ENCODE measurements at places on chromosomes 5 and 9. TPM values are rescaled to one million over a fixed set of nuclear protein-coding genes. Genes with fewer than 3 reads are reported as not detected.

GRCh38 chr5:52673495-52673894 lies 114.2 kb upstream of the ITGA1 start:
- DNase-seq, result no peak
- no peak overlapping the region for H3K4me3 ChIP-seq
- no peaks in the 10 kb centered on the region for H3K4me1 ChIP-seq
- no peak overlapping the region for H3K27ac ChIP-seq
- no peaks in the 10 kb centered on the region for H3K36me3 ChIP-seq
- no peaks in the 10 kb centered on the region for H3K27me3 ChIP-seq

DNA sequence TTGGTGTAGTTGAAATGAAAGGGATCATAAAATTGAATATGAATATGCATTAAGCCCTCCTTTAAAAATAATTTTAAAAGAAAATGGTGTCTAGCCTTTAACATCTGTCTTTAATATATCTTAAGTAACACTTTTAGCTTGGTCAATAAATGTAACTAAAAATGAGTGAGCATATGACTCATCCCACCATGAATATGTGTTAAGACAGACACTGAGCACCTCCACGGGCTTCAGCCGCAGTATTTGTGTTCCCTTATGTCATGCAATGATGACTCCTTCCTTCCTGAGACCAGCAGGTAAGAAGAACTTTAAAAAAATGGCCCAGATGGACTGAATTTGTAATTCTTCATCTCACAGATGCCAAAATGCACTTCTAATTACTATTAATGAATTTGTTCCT lies 563.2 kb downstream of the NR2F1-AS1 start:
- H3K4me1 ChIP-seq, result no peaks in the 10 kb centered on the region
- DNase-seq, result no peak
- no peak overlapping the region for H3K4me3 ChIP-seq

- no peak overlapping the region for H3K4me3 ChIP-seq
- H3K4me1 ChIP-seq, result no peaks in the 10 kb centered on the region
- H3K27ac ChIP-seq, result no peak overlapping the region
- no peak for DNase-seq
These were observed 14.9 kb upstream of the LRRC14B start for GRCh38 chr5:176296-176823.

GRCh38 chr9:127886401-127886972 lies 9.0 kb upstream of the AK1 start:
- no peak overlapping the region for H3K27ac ChIP-seq
- peaks cover 45% of the 10 kb centered on the region for H3K36me3 ChIP-seq
- H3K27me3 ChIP-seq, result no peaks in the 10 kb centered on the region
- H3K4me1 ChIP-seq, result no peaks in the 10 kb centered on the region
- no peak overlapping the region for H3K4me3 ChIP-seq

GABRB2 gene
- 0.37 TPM for total RNA-seq

FOXI1 gene
- total RNA-seq, result not detected
